Left forelimb (tissue), 1 donor: ENCODE measurements at places on chromosomes 16 and 17.

- DNase-seq: no peak
Observed at GRCh38 chr16:46775214-46775613, 27.1 kb upstream of the MYLK3 start.

DNA sequence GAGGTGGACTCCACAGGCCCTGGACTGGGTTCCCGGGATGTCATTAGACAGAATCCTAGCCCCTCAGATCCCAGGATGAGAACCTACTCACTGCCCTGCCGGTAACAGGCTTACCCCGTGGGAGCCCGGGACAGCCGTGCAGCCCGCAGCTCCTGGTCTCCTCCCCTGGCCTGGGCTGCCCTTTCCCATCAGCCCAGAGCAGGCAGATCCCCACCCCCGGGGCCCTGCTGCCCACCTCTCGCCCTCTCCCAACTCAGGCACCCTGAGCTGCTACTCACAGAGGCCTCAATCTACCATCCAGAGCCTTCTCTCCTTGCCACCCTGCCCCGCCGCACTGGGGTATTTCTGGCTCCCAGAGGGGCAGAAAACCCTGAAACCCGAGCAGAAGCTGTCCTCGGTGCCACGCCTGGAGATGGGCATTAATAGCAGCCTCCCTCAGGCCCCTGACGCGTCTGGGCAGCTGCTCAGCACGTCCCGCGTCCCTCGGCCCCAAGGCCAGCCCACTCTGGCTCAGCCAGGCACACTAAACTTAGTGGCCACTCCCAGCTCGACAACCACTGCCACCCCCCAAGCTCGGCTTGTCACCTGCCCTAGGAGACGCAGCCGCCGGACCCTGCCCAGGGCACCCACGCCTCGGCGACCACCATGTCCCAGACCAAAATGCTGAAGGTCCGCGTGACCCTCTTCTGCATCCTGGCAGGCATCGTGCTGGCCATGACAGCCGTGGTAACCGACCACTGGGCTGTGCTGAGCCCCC, at the start of gene CACNG1:
Gene CACNG1, plus strand, starts transcription at position 539 of the 757 bp plus-strand sequence. Its CDS starts 107 bp downstream, at position 646.
- DNase-seq: no peak

DNA sequence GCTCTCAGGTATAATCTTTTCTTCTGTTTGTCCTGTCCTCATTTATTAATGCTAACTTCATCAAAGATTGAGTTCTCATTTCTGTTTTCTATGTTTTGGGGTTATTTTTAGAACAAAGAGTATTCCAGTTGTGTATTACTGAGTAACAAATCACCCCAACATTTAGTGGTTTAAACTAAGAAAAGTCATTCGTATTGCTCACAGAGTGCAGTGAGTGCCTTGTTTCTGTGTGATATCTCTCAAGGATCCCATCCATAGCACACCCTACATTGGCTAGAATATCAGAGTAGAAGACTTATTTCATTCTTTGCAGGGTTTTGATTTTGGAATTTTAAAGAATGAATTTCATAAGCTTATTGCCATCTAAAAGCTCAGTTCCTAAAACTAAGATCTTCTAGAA, 72.1 kb downstream of the VMP1 start:
- no peak for DNase-seq

DNA sequence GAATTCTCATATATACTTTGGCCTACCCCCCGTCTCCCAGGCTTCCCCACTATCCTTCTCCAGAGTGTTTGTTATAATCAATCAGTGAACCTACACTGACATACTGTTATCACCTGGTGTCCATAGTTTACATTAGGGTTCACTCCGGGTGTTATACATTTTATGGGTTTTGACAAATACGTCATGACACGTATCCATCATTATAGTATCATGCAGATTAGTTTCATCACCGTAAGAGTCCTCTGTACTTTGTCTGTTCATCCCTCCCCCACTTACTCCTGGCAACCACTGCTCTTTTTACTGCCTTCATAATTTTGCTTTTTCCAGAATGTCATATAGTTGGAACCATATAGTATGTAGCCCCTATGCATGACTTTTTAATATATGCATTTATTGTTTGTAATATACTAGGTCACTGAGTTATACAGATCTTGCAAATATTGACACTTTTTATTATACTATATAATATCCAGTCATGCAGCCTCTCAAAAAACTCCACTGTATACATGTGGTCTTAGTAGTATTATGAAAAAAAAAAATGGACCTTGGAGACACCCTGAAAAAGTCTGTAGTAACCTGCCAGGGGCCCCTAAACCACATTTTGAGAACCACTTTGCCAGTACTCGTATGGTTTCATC, 28.4 kb downstream of the PPM1D start:
- DNase-seq: no peak

DNA sequence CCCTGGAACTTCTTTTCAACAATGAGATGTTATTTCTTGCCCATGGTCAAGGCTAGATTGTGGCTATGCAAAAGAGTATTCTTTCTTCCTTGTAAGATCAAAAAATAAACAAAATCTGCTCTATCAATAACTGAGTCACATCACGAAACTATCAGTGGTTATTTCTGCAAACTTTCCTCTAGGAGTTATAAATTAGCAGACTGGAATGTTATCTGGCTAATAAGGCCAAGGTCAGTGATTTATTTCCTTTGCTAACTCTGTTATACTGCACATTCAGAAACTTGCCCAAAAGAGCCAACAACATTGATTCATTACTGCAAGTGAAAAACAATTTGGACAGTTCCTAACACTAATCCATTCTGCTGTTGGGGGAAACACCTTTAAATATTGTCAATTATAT, 5.0 kb downstream of the ARL6IP1 start:
- DNase-seq: no peak
